Naive B cell (primary cell): ENCODE measurements at places on chromosomes 12 and 14. TPM values are rescaled to one million over a fixed set of nuclear protein-coding genes. Genes with fewer than 3 reads are reported as not detected.

SLCO1B3 gene
- not detected for polyA plus RNA-seq

RAD51AP1 gene
- 9.7 TPM for polyA plus RNA-seq

GRCh38 chr12:40565029-40565633 lies 127.1 kb upstream of the CNTN1 start:
- no peak for DNase-seq
- H3K27ac ChIP-seq, result no peak overlapping the region
- H3K36me3 ChIP-seq, result no peaks in the 10 kb centered on the region
- no peak overlapping the region for H3K4me3 ChIP-seq
- H3K27me3 ChIP-seq, result no peaks in the 10 kb centered on the region

DNA sequence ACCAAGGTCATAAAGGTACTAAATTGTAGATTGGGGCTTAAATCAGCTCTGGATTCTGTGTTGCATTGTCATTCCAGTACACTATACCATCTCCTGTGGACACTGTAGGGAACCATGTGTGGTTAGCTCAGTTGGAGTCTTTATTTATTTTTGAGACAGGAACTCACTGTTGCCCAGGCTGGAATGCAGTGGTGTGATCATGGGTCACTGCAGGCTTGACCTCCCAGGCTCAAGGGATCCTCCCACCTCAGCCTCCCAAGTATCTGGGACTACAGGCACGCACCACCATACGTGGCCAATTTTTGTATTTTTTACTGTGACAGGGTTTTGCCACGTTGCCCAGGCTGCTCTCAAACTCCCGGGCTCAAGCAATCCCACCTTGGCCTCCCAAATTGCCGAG lies 6.7 kb downstream of the PAPOLA start:
- peaks cover 57% of the 10 kb centered on the region for H3K4me1 ChIP-seq
- no peak overlapping the region for H3K27ac ChIP-seq
- peak overlapping the region; percentile 39 for H3K4me3 ChIP-seq
- no peaks in the 10 kb centered on the region for H3K27me3 ChIP-seq
- no peaks in the 10 kb centered on the region for H3K36me3 ChIP-seq
- no peak for DNase-seq

- no peak for DNase-seq
- no peak overlapping the region for H3K4me3 ChIP-seq
- H3K4me1 ChIP-seq, result no peaks in the 10 kb centered on the region
- H3K27me3 ChIP-seq, result no peaks in the 10 kb centered on the region
- H3K36me3 ChIP-seq, result no peaks in the 10 kb centered on the region
Observed at GRCh38 chr12:23055004-23055403, 430.0 kb downstream of the ETNK1 start.

TNS2 gene
- polyA plus RNA-seq, result 0.47 TPM

HOXC6 gene
- not detected for polyA plus RNA-seq

DNA sequence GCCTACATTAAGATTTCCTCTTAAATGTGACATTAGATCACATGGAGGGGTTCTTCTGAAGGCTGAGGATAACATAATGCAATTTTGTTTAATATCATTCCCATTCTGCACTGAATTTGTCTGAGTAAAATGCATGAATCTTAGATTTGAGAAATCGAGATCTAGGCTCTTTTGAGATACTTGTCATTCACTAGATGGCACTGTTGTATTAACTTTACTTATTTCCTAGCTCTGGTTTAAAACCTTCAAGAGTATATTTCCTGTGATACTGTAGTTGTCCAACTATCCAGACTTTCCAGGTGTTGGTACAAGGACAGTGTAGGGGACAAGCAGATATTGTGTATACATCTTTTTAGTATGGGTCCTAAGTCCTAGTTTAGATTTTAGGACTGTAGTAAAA lies 91.7 kb upstream of the SEL1L start:
- no peaks in the 10 kb centered on the region for H3K27me3 ChIP-seq
- DNase-seq, result no peak
- H3K4me3 ChIP-seq, result no peak overlapping the region
- no peak overlapping the region for H3K27ac ChIP-seq
- H3K4me1 ChIP-seq, result no peaks in the 10 kb centered on the region
- H3K36me3 ChIP-seq, result no peaks in the 10 kb centered on the region
